ENCODE measurements at places on chromosomes 16 and 17. TPM values are rescaled to one million over a fixed set of nuclear protein-coding genes. Genes with fewer than 3 reads are reported as not detected.

The KRT39 gene
- not detected for total RNA-seq

The PRSS53 gene
- total RNA-seq: 2.5 TPM

DNA sequence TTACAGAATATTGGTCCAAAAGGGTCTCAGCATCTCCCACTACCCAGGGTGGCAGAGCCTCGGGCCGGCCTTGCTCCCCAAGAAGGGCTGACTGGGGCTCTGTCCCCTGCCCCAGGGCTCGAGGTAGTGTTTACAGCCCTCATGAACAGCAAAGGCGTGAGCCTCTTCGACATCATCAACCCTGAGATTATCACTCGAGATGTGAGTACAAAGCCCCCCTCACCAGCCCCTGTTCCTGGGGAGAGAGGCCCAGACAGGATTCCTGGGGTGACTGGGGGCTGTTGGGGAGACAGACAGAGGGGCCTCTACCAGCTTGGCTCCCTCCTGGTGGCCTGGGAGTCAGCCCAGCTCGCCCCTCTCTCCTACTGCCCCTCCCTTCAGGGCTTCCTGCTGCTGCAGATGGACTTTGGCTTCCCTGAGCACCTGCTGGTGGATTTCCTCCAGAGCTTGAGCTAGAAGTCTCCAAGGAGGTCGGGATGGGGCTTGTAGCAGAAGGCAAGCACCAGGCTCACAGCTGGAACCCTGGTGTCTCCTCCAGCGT is 6.1 kb upstream of the NLRC5 start:
- H3K4me1 ChIP-seq: no peaks in the 10 kb centered on the region
- no peaks in the 10 kb centered on the region for H3K36me3 ChIP-seq
- no peak overlapping the region for H3K4me3 ChIP-seq

DNA sequence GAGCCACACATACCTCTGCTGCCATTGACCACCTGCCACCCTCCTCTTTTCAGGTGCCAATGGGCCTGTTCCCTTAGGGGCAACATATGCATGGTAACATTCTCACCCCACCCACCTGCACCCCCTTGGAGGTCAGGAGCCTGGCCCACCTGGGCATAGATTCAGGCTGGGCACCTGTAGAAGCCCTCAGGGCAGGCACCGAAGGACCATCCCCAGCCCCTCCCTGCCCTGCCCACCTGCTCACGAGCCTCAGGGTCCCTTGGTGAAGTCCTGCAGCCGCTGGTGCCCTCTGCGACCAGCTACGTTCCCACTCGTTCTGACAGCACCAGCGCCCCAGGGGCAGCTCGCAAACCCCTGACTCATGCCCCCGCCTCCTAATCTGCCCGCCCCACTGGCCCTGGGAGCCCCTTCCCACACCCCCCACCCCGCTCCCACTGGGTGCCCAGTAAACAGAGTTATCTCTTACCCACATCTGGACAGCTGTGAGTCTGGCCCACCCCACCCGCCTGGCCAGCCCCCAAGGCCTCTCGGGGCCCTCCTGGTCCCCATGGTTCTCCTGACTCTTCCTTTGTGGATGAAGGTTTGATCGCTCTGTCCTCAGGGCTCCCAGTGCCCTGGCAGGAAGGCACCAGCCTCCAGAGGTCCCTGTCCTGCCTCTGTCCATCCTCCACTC is at the start of gene SLC4A1:
Gene SLC4A1 (minus strand): TSS at position 318 of the 673 bp plus-strand sequence. CDS start 5,269 bp downstream, outside the sequence.
- H3K4me1 ChIP-seq: no peaks in the 10 kb centered on the region
- H3K36me3 ChIP-seq: no peaks in the 10 kb centered on the region
- H3K4me3 ChIP-seq: no peak within 1 kb of the TSS
- H3K27ac ChIP-seq: no peak within 1 kb of the TSS
- DNase-seq: no peak
- no peaks in the 10 kb centered on the region for H3K27me3 ChIP-seq

GRCh38 chr17:73900516-73900915 is 256.3 kb upstream of the SDK2 start:
- no peak for DNase-seq
- no peak overlapping the region for H3K4me3 ChIP-seq
- no peaks in the 10 kb centered on the region for H3K36me3 ChIP-seq
- H3K27ac ChIP-seq: no peak overlapping the region

DNA sequence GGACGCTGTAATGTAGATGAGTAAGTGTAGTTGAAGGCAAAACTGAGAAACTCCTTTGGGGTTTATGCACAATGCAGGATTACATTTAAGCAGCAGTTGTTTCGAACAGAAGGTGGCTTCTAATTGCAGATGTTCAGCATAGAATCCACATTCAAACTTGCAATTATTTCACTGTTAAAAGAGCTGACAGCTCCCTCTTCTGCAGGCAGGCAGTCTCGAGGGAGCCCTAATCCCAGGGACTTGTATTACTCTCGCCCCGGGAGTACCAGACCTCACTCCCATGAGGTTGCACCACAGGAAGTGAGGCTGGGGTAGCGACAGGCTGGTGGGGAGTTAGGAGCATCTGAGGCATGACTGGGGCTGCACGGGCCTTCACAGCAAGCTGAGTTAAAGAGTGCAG is 484.3 kb upstream of the EEF2KMT start:
- no peak overlapping the region for H3K4me3 ChIP-seq
- H3K27ac ChIP-seq: no peak overlapping the region
- H3K36me3 ChIP-seq: no peaks in the 10 kb centered on the region
- no peaks in the 10 kb centered on the region for H3K27me3 ChIP-seq
- H3K4me1 ChIP-seq: no peaks in the 10 kb centered on the region

- no peak for DNase-seq
- H3K4me1 ChIP-seq: no peaks in the 10 kb centered on the region
- H3K36me3 ChIP-seq: peaks cover 35% of the 10 kb centered on the region
- H3K27me3 ChIP-seq: no peaks in the 10 kb centered on the region
Observed at GRCh38 chr16:86537486-86537885, 17.5 kb downstream of the MTHFSD start.

DNA sequence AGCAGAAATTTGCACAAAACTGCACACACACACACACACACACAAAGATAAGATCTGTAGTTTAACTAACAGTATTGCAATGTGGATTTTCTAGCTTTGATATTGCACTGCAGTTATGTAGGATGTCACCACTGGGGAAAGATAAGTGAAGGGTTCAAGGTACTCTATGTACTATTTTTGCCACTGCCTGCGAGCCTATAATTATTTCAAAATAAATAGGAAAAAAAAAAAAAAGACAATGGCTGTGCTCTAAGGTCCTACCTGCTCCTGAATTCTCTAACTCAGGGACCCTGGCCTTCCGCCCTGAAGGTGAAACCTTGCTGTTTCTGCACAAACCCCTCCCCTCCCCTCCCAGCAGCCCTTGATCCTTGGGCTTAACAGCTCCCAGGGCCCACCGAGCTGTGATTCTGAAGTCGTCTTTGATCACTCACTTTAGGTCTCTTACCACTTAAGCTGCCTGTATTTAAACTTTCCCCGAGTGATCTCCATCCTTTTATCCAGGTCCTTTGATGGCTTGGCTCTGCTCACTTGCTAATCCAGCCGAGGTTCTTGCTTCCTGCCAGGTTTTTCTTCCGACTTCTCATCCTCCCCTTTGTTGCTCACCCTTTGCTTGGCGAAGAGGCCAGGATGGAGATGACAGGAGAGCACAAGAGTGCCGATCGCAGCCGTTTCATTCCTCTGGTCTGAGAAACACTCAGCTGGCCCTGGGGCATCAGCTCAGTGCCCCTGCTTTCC is 37.7 kb downstream of the TMEM114 start:
- H3K27me3 ChIP-seq: no peaks in the 10 kb centered on the region
- no peaks in the 10 kb centered on the region for H3K36me3 ChIP-seq
- no peak overlapping the region for H3K4me3 ChIP-seq
- no peak for DNase-seq
- no peaks in the 10 kb centered on the region for H3K4me1 ChIP-seq

DNA sequence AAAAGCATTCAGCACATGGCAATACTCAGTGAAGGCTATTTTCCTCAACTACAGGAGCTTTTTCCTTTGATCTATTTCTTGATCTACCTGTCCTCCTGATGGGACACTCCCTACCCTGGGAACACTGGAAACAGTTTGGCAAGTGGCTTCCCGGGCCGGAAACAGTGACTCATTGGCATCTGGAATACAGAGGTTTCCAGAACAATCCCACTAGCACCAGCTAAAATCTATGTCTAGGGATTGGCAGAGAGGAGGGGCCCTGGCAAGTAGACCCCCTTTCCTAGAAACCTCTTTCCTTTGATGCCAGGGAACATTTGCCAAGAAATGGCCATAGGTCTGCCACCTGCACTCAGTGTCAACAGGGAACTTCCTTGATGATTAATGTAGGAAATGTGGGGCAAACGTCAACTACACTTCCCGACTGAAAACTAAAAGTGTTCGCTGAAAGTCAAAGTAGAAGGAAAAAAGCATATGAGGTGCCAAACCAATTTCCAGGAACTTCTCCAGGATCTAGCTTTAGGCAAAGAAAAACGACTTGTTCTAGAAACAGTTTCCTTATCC is 30.4 kb upstream of the FBXW10B start:
- H3K4me3 ChIP-seq: no peak overlapping the region
- no peak overlapping the region for H3K27ac ChIP-seq
- peaks cover 7% of the 10 kb centered on the region for H3K4me1 ChIP-seq
- no peaks in the 10 kb centered on the region for H3K27me3 ChIP-seq
- no peaks in the 10 kb centered on the region for H3K36me3 ChIP-seq

GRCh38 chr17:2400474-2400866 is 390 bp downstream of the MNT start:
- H3K27me3 ChIP-seq: no peaks in the 10 kb centered on the region
- DNase-seq: no peak
- peaks cover 36% of the 10 kb centered on the region for H3K4me1 ChIP-seq

The KRTAP2-3 gene
- total RNA-seq: not detected

DNA sequence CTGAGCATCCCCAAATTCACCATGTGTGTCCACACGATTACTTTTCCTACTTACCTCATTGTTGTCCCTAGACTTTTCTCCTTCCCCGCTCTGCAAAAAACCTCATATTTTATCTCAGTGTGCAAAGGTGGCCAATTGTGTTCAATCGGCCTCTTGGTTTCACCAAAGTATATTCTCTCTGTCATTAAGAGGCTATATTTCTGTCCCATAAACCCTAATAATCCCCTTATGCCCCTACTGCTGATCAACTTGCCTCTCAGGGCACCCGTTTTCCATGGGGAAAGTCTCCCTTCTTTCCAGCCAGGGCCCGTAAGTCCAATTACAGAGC is 11.6 kb downstream of the CES2 start:
- H3K4me1 ChIP-seq: no peaks in the 10 kb centered on the region
- H3K4me3 ChIP-seq: no peak overlapping the region
- peaks cover 4% of the 10 kb centered on the region for H3K36me3 ChIP-seq
- no peak overlapping the region for H3K27ac ChIP-seq
- no peaks in the 10 kb centered on the region for H3K27me3 ChIP-seq

- no peaks in the 10 kb centered on the region for H3K27me3 ChIP-seq
- H3K27ac ChIP-seq: no peak overlapping the region
- DNase-seq: peak; percentile 40
- peaks cover 4% of the 10 kb centered on the region for H3K4me1 ChIP-seq
- H3K36me3 ChIP-seq: no peaks in the 10 kb centered on the region
Observed at GRCh38 chr16:67857547-67858233, 10.2 kb upstream of the CENPT start.

The PNMT gene
- 5.8 TPM for total RNA-seq

DNA sequence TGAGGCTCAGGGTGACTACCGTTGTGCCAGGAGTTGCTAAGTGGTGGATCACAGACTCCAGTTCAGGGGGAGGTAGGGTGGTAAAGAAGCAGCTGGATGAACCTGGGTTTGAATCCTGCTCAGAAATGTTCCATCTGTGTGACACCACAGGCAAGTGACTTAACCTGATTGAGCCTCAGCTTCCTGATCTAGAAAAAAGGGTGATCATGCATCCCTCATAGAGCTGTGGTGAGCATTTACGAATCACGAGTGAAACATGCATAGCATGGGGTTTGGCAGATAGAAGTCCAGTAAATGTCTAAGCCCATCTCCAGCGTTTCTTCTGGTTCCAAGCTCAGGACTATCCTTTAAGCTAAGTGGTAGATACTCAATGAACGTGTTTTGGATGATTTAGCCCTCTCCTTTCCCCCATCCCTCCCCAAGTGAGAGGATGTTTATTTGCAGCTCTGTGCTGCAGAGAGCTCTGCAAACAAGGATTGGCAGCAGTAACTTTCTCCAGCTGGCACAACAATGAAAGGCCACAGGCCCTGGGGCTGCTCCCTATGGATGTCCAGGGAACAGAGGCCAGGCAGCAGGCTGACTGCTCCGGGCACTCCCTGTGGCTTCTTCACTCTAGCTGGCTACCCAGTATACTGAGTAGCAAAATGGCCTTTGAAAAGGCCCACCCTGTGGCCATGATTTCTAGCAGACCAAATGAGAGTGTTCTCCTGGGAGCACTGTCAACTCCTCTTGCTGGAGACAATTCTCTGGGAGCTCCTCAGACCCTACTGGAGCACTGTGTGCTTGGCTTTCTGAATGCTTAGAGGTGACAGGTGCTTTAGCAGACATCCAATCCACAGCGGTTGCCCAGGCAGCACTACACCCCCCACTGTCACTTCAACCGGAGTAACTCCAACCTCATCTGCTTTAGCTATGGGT is 21.3 kb downstream of the CA4 start:
- no peaks in the 10 kb centered on the region for H3K27me3 ChIP-seq
- no peak overlapping the region for H3K27ac ChIP-seq
- no peaks in the 10 kb centered on the region for H3K4me1 ChIP-seq
- no peak for DNase-seq
- H3K36me3 ChIP-seq: no peaks in the 10 kb centered on the region

DNA sequence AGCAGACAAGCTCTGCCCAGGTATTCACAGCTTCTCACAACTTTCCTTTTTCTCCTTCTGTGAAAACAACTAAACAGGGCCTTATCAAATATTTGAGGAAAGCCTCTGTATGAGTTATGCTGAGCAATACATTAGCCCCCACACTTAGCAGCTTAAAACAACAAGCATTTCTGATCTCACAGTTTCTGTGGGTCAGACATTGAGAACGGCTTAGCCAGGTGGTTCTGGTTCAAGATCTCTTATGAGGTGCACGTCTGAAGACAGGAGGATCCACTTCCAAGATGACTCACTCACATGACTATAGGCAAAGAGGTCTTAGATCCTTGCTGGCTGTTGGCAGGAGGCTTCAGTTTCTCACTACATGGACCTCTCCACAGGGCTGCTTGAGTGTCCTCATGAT is 181.4 kb upstream of the WSCD1 start:
- H3K27me3 ChIP-seq: peaks cover under 1% of the 10 kb centered on the region
- no peak overlapping the region for H3K27ac ChIP-seq
- H3K4me3 ChIP-seq: no peak overlapping the region
- no peaks in the 10 kb centered on the region for H3K4me1 ChIP-seq
- no peaks in the 10 kb centered on the region for H3K36me3 ChIP-seq
- no peak for DNase-seq

Measured in prostate gland (tissue), 2 donors.